ENCODE measurements at places on chromosomes 12 and 14. TPM values are rescaled to one million over a fixed set of nuclear protein-coding genes. Genes with fewer than 3 reads are reported as not detected.

TMEM52B gene
- total RNA-seq, result 0.57 TPM

LGR5 gene
- total RNA-seq, result not detected

SMCO3 gene
- 0.23 TPM for total RNA-seq

GRCh38 chr14:69887740-69888657 is 8.8 kb downstream of the SMOC1 start:
- DNase-seq, result peak; percentile 68

- DNase-seq, result no peak
These were observed 2.0 kb upstream of the NECAP1 start for GRCh38 chr12:8080120-8080519.

GRCh38 chr12:22234561-22234960 is 99.9 kb downstream of the ST8SIA1 start:
- no peak for DNase-seq

DNA sequence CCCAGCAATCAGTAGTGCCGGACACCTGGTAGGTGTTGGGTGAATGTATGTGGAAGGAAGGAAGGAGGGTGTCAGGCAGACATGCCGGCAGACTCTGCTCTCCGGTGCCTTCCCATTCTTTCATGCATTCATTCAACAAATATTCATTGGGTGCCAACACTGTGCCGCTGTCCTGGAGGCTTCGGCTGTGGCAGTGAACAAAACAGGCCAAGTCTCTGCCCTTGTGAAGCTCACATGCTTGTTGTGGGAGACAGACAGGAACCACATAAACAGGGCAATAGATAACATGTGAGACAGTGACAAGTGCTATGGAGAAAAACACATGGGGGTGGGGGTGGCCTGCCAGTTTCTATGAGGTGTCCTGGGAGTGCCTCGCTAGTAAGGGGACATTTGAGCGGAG is 56.5 kb upstream of the ATF1 start:
- no peak for DNase-seq

- DNase-seq, result peak; percentile 85
These were observed 166.1 kb upstream of the E2F7 start for GRCh38 chr12:77231501-77231918.

- peak; percentile 80 for DNase-seq
These were observed 973.3 kb upstream of the TMEM132C start for GRCh38 chr12:127293507-127294310.

- peak; percentile 13 for DNase-seq
These were observed 279.8 kb upstream of the DIO2 start for GRCh38 chr14:80491131-80491530.

- DNase-seq, result peak; percentile 63
These were observed 38.1 kb upstream of the PTCSC3 start for GRCh38 chr14:36214476-36215216.

DNA sequence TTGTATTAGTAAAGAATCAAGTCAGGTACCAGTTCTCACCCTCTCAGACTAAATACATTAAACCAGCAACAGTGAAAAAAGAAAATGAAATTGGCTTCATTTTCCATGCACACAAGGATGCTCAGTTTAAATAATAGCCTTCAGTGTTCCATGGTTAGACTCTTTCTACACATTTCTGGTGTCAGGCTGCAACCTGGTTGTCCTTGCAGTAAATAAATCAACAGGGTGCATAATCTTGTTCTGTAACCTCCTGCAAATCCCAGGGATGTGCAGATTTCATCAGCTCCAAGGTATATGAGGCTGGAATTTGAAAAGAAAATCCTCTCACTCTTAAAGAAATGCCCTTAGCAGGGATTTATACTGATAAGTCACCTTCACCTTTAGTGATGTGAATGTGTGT is 46.7 kb upstream of the BTG1 start:
- DNase-seq, result no peak

GRCh38 chr12:93221841-93222240 is 155.9 kb upstream of the NUDT4 start:
- DNase-seq, result no peak

DNA sequence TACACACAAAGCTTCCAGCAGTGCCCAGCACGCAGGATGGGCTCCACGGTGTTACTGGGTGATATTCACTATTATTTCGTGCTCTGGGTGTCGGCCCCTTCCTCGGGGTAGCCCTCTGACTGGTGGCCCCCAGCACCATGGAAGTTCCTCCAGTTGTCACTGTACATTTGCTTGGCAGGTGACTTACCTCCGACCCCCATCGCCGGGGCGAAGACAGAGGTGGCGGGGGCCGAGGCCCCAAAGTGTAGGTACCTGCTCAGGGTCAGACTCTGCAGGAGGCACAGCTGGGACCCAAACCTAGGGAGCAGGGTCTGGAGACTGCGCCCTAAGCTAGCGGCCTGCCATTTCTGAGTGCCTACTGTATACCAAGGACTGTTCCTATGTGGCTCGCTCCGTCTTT is 98.9 kb downstream of the RFLNA start:
- DNase-seq, result no peak

DNA sequence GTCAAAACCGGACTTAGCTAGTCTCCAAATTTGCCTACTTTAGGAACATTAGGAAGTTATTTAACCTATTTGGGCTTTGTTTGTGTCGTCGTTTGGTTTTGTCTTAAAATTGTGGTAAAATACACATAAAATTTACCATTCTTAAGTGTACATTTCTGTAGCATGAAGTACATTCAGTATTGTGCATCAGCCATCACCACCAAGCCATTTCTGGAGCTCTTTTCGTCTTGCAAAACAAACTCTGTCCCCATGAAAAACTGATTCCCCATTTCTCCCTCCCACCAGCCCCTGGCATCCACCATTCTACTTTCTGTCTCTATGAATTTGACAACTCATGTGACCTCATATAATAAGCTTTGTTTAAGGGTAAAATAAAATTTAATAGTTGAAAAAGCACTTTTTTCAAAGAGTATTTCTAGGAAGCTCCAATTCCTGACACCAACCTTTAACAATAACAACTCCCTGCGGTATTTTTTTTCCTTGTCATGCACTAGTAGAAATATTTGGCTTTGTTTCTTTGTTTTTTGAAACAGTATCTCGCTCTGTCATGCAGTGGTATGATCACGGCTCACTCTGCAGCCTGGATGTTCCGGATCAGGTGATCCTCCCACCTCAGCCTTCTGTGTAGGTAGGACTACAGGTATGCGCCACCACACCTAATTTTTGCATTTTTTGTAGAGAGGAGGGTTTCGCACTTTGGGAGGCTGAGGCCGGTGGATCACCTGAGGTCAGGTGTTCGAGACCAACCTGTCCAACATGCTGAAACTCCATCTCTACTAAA is 3.6 kb upstream of the UBC start:
- DNase-seq, result no peak
